ENCODE measurements at places on chromosomes 4 and X.

DNA sequence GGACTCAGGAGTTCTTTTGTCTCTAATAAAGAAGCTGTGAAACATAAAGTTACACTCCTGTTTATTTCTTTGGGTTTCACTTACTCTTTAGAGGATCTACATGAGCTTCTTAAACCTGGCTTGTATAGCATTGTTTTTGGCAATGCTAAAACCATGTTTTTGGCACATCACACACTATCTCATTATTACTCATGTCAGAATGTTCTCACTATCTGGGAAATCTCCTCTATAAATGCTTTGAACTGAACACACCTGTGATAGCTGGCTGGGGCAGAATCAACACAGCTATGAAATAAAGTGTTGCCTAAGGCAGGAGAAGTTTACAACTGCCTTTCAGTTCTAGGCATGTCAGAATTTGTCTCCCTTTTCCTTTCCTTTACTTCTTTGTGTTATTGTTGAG is 52.6 kb downstream of the SULT1B1 start:
- no peak for DNase-seq

DNA sequence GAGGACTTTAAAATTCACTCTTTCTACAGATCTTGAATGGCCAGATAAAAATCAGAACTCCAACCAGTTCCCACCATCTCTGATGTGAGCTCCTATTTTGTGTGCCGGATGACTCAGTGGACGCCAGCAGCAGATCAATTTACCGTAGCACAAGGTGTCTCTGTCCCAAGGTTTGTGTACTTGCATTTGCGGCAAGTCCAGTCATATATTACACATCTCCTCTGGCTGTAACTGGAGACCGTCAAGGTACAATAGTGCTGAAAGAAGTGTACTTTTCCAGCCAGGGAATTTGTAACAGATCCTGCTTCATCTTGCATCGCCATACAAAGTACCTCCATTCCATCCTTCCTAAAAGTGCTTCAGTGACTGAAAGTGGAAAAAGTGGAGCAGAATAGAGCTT is 108.2 kb upstream of the SORBS2 start:
- no peak for DNase-seq

- DNase-seq = no peak
These were observed 106.8 kb upstream of the NKX1-1 start for GRCh38 chr4:1512738-1513660.

GRCh38 chr4:2388429-2389182 is 29.8 kb downstream of the ZFYVE28 start:
- DNase-seq = no peak

DNA sequence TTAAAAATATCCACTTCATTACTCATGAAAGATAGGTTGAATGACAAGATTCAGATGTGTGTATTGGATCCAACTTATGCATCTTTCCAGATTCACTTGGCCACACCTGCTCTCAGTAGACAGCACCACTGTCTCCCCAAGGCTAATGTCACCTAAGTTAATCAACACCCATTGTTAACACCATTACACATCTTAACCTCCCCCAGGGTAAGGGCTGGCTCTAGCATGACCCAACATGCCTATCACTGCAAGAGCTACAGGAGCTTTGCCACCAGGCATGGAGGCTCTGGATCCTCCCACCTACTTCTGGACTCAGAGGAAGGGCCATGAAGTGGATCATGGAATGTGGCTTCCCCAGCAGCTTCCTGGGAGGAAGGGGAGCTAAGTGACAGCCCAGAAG is 32.8 kb upstream of the LSM6 start:
- no peak for DNase-seq

GRCh38 chr4:66640233-66640990 is 904.9 kb downstream of the CENPC start:
- no peak for DNase-seq

DNA sequence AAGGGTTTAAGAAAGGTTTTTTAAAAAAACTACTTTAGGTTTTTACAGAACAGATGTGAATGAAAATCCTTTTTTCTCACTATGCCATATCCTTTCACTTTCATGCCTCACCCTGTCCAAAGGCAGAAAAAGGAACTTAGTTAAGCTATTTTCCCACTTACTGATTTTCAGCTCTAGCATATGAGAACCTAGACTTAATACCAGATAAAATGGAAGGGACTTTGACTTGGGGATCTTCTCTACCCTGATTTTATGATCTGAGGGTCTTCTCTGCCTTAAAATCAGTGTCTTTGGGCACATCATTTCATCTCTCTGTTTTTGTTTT is 42.4 kb downstream of the FNIP2 start:
- no peak for DNase-seq

- no peak for DNase-seq
These were observed 8.3 kb downstream of the SLITRK2 start for GRCh38 chrX:145825896-145826295.

GRCh38 chr4:155402941-155403340 is 26.2 kb upstream of the MAP9 start:
- DNase-seq = no peak

DNA sequence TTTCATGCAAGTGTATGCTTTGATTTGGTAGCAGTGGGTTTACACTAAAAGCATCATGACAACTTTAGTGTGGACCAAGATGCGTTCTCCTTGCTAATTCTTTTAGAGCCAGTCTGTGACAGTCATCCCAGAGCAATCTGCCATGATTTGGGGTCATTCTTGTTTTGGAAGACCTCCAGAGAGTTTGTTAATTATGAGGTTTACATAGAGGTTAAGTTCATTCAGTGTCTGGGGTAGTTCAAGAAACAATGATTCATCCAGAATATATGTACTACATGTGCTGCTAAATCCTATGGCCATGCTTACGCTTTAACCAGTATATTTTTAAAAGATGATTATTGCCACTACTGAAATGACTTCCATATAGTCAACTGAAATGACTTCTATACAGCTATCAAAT is 328.5 kb upstream of the AGA start:
- no peak for DNase-seq

DNA sequence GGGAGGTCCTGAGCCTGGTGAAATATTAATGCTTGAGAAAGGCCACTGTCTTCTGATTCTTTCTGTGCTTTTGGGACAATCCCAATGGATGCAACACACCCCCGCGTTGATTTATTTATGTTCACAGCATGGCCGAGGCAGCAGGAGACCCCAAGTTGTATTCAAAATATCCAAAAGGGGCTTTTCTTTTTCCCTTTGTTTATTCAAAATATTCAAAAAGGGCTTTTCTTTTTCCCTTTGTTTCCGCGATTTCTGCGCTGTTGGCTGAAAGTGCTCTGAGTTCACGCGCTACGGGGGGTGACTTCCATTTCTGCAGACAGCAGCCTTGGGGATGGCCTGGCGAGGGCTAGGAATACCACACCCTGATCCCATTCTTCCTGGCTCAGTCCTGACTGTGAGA is 59.5 kb upstream of the PPP2R3B start:
- DNase-seq = no peak

DNA sequence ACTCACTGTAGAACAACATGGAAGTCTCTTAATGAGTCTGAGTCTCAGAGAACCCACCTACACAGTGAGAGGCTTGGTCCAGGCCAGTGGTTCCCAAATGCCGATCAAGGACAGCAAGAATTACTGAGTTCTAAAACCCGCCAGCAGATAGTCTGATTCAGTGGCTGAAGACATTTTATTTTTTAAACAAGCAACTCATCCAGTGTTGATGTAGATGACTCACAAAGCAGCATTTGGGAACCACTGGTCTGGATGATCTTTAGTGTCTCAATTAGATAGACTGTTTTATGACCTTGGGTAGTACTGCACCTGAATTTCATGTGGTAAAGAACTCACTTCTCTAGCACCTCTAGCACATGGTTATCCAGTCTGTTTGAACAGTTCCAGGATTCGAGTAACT is 193.6 kb downstream of the FBXW7 start:
- no peak for DNase-seq

- no peak for DNase-seq
These were observed 53.4 kb downstream of the PPEF2 start for GRCh38 chr4:75848891-75849290.

GRCh38 chr4:109989618-109990017 is 76.9 kb downstream of the EGF start:
- no peak for DNase-seq

DNA sequence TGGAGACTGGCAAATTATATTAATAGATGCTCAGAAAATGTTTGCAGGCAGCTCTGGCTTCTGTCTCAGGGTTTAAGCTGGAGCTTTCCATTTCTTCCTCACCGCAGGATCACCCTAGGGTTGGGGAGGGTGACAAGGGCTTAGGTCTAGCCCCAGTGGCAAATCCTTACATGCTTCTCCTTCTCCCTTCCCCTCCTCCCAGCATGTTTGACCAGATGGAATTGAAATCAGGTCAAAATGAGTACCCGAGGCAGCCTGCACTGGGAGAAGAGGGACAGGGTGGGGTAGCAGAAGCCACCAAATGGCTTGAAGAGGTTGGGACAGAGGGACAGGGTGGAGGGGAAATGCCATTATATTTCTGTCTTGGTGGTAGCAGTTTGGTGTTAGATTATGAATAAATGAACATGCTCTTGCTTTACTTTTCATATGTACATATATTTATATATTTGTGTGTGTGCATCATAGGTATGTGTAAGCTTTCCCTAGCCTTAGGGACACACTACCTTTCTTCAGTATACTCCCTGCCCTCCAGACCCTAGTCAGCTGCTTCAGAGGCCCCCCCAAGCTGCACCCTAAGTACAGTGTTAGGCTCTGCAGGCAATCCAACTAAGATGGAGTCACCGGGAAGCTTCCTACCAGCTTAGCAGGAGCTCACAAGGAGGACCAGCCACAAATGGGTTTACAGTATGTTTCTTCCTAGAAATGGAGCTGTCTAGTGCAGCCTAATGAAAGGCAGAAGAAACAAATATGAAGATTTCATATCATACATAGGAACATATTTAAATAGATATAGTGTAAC is 1.8 kb downstream of the TMEM35A start:
- DNase-seq = no peak

GRCh38 chr4:136281889-136282288 is 1250.4 kb downstream of the PCDH18 start:
- DNase-seq = no peak

GRCh38 chrX:43882294-43882681 is at the start of gene MAOB:
Gene MAOB, minus strand, starts transcription at chrX:43882450. Its CDS starts 151 bp downstream, at chrX:43882299.
- no peak for DNase-seq

DNA sequence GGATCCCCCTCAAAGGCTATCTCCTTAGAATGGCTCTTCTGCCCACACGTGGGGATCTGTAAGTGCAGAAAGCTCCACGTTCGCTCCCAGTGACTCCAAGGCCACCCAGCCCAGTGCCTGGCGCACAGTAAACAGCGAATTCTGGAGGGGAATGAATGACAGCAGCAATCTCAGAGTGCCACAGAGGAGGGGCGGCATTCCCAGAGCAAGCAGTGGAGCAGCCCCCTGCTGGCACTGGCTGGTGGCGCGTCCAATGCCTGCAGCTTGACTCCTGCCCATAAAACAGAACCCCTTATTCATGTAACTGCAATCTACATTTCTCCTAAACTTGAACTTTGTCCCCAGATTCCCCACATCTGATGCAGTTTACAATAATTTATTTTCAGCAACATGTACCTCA is 6.9 kb upstream of the HELT start:
- DNase-seq = no peak

DNA sequence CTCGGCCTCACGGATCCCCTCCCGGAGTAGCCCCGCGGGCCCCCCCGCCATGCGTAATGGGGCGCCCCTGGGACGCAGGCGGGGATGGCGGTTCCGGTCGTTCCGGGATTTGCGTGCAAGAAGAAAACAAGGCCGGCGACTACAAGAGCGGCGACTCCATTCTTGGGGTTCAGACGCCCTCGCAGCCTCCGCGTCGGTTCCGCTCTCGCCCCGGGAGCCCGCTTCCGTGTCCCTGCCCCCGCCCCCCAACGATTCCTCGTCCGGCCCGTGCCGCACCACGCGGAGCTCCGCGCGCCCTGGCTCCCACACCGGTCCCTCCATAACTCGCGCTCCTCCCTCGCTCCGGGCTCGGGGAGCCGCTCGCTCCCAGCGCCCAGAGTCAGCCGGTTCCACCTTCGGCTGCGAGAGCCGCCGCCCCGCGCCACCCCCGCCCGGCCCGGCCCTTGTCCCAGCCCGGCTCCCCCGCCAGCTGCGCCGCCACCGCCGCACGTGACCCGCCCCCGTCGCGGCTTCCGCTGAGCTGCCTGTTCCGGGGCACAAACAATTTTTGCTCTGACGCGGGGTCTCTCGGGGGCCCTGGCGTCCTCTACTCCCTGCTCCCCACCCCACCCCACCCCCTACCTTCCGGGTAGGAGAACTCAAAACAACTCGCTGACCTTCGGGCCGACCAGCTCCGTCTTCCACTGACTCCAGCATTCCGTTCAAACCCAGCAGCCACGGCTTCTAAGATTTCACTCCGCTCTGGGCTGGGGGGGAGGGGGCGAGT is 78.8 kb upstream of the BCOR start:
- DNase-seq = peak; percentile 69

DNA sequence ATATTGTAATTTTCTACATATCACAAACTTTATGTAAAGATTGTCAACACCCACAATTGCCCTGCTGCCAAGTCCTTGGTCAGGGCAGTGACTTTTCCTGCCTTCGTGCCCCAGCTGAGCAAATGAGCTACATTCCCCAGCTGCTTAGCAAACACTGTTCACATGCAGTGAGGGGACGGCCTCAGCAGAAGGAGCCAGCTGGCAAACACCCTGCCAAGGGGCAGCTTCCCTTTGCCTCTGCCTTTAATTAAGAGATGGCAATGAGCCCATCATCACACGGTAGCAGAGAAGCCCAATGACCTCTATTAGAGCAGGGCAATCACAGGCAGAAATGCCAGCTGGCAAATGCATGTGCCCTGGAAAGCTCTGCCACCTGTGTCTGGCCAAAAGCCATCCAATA is 253.4 kb downstream of the EPHA5 start:
- no peak for DNase-seq

- no peak for DNase-seq
These were observed 90.6 kb downstream of the SORBS2 start for GRCh38 chr4:185721190-185722028.

DNA sequence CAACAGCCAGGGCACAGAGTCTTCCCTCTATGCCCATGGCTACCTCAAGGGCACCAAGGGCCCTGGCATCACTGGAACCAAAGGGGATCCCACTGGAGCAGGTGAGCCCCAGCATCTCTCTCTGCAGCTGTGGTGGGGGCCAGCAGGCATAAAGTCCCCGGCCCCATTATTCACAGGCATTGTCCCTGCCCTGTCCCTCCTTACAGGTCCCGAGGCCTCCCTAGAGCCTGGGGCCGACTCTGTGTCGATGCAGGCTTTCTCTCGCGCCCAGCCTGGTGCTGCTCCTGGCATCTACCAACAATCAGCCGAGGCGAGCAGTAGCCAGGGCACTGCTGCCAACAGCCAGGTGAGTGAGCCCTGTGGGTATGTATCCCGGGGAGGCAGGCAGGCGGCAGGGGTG is 12.3 kb upstream of the UBA1 start:
- DNase-seq = no peak

Measured in stimulated activated CD8-positive, alpha-beta memory T cell treated with anti-CD3 and anti-CD28 coated beads, Interleukin-15, amount 100 ng/mL, for 4 hours (primary cell).